Endothelial cell (in vitro differentiated cells): ENCODE measurements at places on chromosomes 16 and 17.

GRCh38 chr16:79089735-79090284, 510.7 kb downstream of the MAF start:
- no peaks in the 10 kb centered on the region for H3K36me3 ChIP-seq
- H3K27ac ChIP-seq, result no peak overlapping the region
- H3K4me1 ChIP-seq, result peaks cover 17% of the 10 kb centered on the region
- H3K27me3 ChIP-seq, result peaks cover 1% of the 10 kb centered on the region
- no peak for DNase-seq

GRCh38 chr17:42561897-42562387, at the start of gene COASY:
COASY (plus strand) TSS chr17:42562148; CDS start chr17:42562623, 475 bp downstream.
- H3K4me1 ChIP-seq, result peaks cover 29% of the 10 kb centered on the region
- peak within 1 kb of the TSS; percentile 95 for H3K4me3 ChIP-seq
- peaks cover 11% of the 10 kb centered on the region for H3K27me3 ChIP-seq
- DNase-seq, result peak; percentile 93

DNA sequence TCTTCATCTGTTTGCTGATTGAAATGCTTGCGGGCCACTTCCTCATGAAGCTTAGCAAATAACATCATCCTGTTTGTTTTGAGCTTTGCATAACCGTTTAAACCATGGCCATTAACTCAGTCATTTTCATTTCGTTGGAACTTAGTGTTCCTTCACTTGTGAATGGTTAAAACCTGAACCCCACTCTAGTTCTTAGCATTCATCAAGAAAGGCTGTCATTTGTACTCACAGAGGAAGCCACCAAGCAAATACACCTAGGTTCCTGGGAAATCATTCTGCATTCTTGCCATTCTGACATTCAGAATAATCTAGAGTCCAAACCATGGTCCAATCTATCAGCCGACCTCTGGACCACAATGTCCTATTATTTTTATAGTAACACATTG, 8.4 kb upstream of the TAT start:
- H3K36me3 ChIP-seq, result no peaks in the 10 kb centered on the region
- H3K4me3 ChIP-seq, result no peak overlapping the region
- no peaks in the 10 kb centered on the region for H3K4me1 ChIP-seq
- no peak overlapping the region for H3K27ac ChIP-seq

DNA sequence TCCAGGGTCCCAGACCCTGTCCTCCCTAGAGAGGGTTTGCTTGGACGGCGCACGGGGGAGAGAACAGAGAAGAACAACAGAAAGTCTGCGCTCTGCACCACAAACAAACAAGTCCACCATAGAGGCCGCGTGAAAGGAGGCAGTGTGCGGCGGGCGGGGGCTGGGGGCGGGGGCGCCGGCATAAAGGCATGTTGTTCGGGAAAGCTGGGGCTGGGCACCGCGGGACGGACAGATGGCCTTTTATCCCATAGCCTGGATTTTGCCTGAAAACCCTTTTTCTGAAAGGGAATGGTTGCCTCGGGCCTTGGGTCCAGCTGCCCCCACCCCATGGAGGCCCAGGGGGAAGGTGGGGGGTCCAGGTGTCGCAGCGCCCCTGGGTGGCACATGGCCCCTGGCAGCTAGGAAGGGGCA, 26.0 kb downstream of the FA2H start:
- no peaks in the 10 kb centered on the region for H3K4me1 ChIP-seq
- no peak for DNase-seq
- H3K36me3 ChIP-seq, result no peaks in the 10 kb centered on the region
- H3K27ac ChIP-seq, result no peak overlapping the region

DNA sequence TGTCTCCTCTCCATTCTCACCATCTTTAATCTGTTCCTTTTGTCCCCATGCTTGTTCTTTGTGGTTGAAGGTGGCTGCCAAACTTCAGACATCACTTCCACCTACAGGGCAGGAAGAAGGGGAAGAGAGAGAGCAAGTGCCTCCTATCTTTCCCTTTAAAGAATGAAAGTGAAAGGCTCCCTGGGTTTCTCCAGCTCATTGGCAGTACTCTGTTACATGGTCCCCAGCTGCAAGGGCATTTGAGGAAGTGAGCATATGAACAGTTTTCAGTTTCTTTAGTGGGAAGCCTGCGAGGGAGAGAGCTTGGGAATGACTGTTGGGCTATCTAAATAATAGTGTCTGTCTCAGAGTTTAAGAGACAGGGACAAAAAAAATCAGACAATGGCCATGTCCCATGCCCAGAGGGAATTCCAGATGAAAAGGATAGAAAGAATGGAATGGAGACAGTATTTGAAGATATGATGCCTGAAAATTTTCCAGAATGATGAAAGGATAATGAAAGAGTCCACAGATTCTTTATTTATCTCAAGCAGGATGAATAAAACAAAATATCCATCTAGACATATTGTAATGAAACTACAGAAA, 159.9 kb downstream of the LGALS9B start:
- peaks cover 2% of the 10 kb centered on the region for H3K27me3 ChIP-seq
- peaks cover 27% of the 10 kb centered on the region for H3K36me3 ChIP-seq
- no peak for DNase-seq
- no peak overlapping the region for H3K4me3 ChIP-seq

GRCh38 chr16:66079671-66080334, 286.7 kb upstream of the CDH5 start:
- DNase-seq, result no peak
- no peak overlapping the region for H3K4me3 ChIP-seq
- H3K27me3 ChIP-seq, result no peaks in the 10 kb centered on the region
- no peak overlapping the region for H3K27ac ChIP-seq
- peaks cover 5% of the 10 kb centered on the region for H3K4me1 ChIP-seq
- no peaks in the 10 kb centered on the region for H3K36me3 ChIP-seq

DNA sequence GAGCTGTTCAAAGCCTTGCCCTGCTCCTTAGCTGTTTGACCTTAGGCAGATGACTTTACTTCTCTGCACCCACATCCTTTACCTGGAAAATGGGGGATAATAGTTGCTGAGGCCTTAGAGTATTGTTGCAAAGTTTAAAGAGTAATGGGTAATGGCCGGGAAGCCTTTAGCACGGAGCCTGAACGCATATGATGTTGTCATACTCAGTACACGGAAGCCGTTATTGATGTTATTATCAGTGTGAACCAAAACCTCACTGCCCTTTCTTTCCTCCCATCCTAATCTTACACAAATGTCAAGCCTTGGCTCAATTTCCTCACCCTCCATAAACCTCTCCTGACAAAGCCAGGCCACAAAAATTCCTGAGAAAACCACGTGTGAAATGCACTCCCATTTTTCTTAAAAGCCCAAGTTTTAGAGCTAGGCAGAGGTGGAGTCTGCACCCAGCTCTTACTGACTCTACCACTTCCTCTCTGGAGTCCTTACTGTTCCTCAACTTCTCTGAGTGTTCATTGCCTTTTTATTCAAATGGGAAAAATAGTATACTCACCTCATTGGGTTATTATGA, 67.3 kb upstream of the CACNG3 start:
- peaks cover 9% of the 10 kb centered on the region for H3K4me1 ChIP-seq
- DNase-seq, result no peak
- H3K27me3 ChIP-seq, result peaks cover 2% of the 10 kb centered on the region

GRCh38 chr16:12723681-12724080, 80.0 kb downstream of the CPPED1 start:
- no peak for DNase-seq
- H3K4me1 ChIP-seq, result no peaks in the 10 kb centered on the region
- no peak overlapping the region for H3K4me3 ChIP-seq
- no peak overlapping the region for H3K27ac ChIP-seq
- H3K27me3 ChIP-seq, result no peaks in the 10 kb centered on the region
- H3K36me3 ChIP-seq, result no peaks in the 10 kb centered on the region

DNA sequence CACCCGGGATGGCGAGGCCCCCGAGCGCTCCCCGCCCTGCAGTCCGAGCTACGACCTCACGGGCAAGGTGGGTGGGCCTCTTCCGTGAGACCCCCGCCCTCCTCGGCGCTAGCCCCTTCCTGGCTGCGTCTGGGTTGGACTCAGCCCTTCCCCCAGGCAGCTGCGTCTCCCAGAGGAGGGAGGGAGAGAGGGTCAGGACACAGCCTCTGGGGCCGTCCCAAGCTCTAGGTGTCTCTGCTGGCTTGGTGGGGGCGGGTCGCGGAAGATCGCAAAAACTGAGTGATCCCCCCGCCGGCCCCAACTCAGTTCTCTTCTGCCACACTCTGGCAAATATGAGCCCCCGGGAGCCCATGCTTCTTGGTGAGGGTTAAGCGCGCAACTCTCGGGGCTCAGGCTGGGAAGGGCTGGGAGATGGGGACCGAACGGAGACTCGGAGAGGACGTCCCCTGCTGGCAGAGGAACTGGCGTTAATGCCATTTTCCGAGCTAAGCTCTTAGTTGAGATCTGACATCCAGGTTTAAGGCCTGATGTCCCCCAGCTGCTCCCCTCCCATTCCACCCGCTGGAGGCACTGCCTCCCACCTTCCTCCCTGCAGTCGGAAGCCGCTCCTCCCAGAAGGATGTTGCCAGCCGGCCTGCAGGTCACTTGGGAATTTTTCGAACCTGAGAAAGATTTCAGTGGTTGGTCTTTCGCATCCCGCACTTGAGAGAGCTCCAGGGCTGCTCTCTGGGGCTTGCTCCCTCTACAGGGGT, 419 bp downstream of the RAB37 start:
- H3K36me3 ChIP-seq, result no peaks in the 10 kb centered on the region
- peak overlapping the region; percentile 11 for H3K4me3 ChIP-seq
- no peak overlapping the region for H3K27ac ChIP-seq
- H3K27me3 ChIP-seq, result peaks cover 9% of the 10 kb centered on the region
- peaks cover 23% of the 10 kb centered on the region for H3K4me1 ChIP-seq

GRCh38 chr17:59167571-59168001, 12.0 kb downstream of the PRR11 start:
- peaks cover 1% of the 10 kb centered on the region for H3K27me3 ChIP-seq
- no peak overlapping the region for H3K27ac ChIP-seq
- no peak for DNase-seq
- no peak overlapping the region for H3K4me3 ChIP-seq
- H3K36me3 ChIP-seq, result no peaks in the 10 kb centered on the region
- H3K4me1 ChIP-seq, result no peaks in the 10 kb centered on the region

GRCh38 chr17:43418441-43419374, 19.9 kb downstream of the ARL4D start:
- no peaks in the 10 kb centered on the region for H3K36me3 ChIP-seq
- DNase-seq, result no peak
- H3K27ac ChIP-seq, result no peak overlapping the region
- no peaks in the 10 kb centered on the region for H3K4me1 ChIP-seq
- H3K27me3 ChIP-seq, result no peaks in the 10 kb centered on the region

- no peak overlapping the region for H3K27ac ChIP-seq
- H3K27me3 ChIP-seq, result peaks cover 2% of the 10 kb centered on the region
- H3K36me3 ChIP-seq, result peaks cover 3% of the 10 kb centered on the region
- H3K4me1 ChIP-seq, result peaks cover 11% of the 10 kb centered on the region
- no peak overlapping the region for H3K4me3 ChIP-seq
Observed at GRCh38 chr16:23874613-23875294, 39.0 kb downstream of the PRKCB start.

GRCh38 chr17:76812263-76812662, 55.9 kb upstream of the MGAT5B start:
- DNase-seq, result no peak
- H3K36me3 ChIP-seq, result no peaks in the 10 kb centered on the region
- no peak overlapping the region for H3K4me3 ChIP-seq
- H3K4me1 ChIP-seq, result no peaks in the 10 kb centered on the region
- no peak overlapping the region for H3K27ac ChIP-seq

- peaks cover 2% of the 10 kb centered on the region for H3K27me3 ChIP-seq
- H3K4me3 ChIP-seq, result no peak overlapping the region
- no peaks in the 10 kb centered on the region for H3K36me3 ChIP-seq
- no peak for DNase-seq
- H3K4me1 ChIP-seq, result peaks cover 5% of the 10 kb centered on the region
Observed at GRCh38 chr17:55783684-55784245, 32.9 kb downstream of the PCTP start.

DNA sequence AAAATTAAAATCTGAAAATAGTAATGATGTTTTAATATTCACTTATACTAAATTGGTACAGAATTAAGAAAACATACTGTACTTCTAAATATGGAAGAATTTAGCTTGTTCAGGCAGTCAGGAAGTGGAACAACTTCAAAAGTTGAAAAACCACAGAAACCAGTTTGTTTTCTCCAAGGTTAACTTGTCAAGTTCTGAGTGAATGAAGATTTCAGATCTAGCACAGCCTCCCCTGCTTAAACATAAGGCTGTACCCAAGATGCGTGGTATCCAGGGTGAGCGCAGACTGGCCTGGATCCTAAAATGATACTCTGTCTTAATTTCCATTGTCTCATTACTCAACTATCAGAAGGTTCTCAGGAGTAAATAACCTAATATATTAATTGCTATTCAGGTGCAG, 730.7 kb upstream of the KIF2B start:
- no peak overlapping the region for H3K27ac ChIP-seq
- H3K4me3 ChIP-seq, result no peak overlapping the region
- DNase-seq, result no peak

DNA sequence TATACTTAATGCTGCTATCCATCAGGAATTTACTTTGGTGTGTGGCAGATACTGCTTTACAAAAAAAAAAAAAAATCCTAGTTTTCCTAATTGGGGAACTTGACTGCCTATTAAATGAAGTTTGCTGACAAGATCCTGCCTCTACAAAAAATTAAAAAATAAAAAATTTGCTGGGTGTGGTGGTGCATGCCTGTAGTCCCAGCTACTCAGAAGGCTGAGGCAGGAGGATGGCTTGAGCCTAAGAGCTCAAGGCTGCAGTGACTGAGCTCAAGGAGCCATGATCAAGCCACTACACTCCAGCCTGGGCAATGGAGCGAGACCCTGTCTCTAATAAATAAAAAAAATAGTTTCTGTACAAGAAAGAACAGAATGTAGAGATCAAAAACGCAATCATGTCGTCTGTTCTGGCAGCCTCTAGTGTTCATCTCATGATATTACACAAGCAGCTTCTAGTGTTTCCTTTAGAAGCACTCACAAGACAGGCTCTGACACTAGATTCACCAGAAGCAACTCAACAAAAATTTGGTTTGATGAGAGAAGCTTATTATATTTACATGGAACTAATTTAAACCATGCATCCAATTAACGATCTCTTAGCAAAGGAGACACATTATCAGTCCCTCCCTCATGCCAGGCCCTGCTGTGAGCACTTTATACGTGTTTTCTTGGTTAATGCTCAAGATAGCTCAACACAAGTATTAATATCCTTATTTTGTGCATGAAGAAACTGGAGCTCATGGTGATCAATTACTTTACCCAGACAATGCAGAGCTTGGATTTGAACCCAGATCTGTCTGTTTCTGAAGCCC, 6.8 kb upstream of the KRTAP17-1 start:
- H3K4me1 ChIP-seq, result no peaks in the 10 kb centered on the region
- H3K27me3 ChIP-seq, result peaks cover 1% of the 10 kb centered on the region
- H3K27ac ChIP-seq, result no peak overlapping the region
- no peak for DNase-seq
- no peak overlapping the region for H3K4me3 ChIP-seq
- peaks cover 3% of the 10 kb centered on the region for H3K36me3 ChIP-seq

- H3K4me3 ChIP-seq, result no peak overlapping the region
- H3K36me3 ChIP-seq, result peaks cover 5% of the 10 kb centered on the region
- no peak for DNase-seq
- peaks cover 3% of the 10 kb centered on the region for H3K27me3 ChIP-seq
- H3K27ac ChIP-seq, result no peak overlapping the region
Observed at GRCh38 chr16:58882292-58882691, 148.2 kb upstream of the GOT2 start.

- peak overlapping the region; percentile 62 for H3K27ac ChIP-seq
- DNase-seq, result no peak
- no peaks in the 10 kb centered on the region for H3K4me1 ChIP-seq
Observed at GRCh38 chr17:30780343-30780742, 44.1 kb downstream of the CRLF3 start.
